ENCODE measurements at places on chromosomes 7 and 10.
A peak's percentile ranks its signal among the peaks of the same experiment; 100 is the strongest.

GRCh38 chr7:39606352-39606751, 17.0 kb upstream of the RALA start:
- no peak for DNase-seq

DNA sequence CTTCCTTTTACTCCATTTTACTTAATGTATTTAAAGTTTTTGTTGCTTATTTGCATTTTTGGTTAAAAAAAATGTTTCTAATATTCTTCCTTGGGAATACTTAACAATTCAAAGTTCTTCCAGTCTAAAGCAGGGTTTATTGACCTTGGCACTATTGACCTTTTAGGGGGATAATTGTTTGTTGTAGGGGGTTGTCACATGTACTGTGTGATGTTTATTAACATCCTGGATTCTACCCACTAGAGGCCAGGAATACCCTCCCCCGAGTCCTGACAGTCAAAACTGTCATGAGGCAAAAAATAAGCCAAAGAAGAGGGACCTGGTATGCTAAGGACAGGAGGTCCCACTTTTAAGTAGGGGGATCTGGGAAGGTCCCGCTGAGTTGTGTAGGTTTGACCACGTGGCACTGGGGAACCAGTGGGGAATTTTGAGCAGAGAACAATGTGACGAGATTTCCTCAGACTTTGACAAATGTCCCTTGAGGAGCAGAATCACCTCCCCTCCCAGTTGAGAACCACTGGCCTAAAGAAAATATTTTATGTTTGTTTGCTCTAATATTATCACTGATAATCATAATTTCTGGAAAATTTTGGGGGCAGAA, 178.3 kb upstream of the PRR15 start:
- DNase-seq, result no peak

DNA sequence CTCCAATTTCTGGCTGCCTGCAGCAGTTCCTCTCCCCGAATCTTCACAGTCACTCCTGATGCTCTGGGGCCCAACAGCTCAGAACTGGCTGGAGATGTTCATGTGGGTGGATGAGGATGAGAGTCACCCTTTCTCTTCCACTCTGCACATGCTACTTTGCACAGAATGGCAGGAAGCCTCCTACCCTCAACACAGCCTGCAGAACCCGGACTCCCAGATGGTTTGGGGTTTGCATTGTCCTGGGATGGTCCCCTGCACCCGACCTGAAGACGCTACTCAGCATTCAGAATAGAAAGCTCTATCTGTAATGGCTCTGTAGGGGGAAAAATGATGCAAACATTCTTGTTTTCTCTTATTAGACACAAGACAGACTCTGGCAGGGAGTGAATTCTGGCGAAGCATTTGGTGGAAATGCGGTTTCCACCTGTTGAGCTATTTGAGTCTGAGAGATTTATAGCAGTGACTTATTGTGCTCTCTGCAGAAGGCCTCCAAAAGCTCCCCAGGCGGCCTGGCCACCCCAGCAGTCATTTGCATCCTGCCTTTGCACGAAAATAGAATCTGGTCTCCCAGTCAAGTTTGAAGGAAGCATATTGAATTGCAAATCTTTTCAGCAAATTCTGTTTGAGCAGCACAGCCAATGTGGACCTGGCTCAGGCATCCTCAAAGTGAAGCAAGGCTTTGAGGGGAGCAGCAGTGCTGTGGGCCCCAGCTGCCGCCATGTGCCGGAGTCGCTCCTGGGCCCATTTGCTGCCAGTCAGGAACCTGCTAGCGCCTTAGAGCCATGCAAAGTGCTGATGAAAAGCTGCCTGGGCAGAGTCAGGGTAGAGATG, 309.3 kb downstream of the TCERG1L start:
- DNase-seq, result peak; percentile 36

DNA sequence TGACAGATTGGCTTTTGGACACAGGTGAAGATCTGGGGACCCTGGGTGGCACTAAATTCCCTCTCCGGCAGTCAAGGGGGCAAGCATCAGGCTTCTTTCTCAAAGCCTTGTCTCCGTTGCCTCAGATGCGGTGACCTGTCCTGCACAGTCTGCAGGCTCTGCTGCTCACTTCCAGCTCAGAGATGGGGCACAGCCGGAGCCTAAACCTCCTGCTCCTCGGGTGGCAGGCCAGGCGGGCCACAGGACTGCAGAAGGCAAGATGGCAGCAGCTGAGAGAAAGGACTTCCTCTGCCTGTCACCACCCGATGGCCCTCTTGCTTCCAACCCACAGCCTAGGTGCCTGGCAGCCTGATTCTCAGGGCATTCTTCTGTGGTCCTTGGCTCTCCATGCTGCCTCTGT, 44.4 kb downstream of the ZC3HC1 start:
- no peak for DNase-seq

DNA sequence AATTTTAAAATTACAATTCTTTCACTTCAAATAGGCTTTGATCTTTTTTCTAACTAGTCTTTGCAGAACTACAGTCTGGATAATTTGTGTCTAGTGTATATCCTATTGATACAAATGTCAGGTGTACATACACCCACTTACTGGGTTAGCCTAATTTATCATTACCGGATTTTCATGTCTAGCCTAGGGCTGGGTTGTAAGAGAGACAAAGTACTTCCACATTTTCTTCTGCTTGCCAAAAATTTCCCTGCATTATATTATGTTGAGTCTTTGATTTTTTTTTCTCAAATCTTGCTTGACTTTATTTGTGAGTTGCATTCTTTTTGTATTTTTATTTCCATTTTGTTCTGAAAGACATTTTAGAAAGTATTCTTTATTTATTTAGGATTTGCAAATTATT, 284.8 kb upstream of the FZD8 start:
- DNase-seq, result no peak

- DNase-seq, result no peak
Measured at GRCh38 chr7:29858191-29858951, 52.1 kb downstream of the WIPF3 start.

- no peak for DNase-seq
Measured at GRCh38 chr7:80748363-80749042, 110.1 kb downstream of the CD36 start.

DNA sequence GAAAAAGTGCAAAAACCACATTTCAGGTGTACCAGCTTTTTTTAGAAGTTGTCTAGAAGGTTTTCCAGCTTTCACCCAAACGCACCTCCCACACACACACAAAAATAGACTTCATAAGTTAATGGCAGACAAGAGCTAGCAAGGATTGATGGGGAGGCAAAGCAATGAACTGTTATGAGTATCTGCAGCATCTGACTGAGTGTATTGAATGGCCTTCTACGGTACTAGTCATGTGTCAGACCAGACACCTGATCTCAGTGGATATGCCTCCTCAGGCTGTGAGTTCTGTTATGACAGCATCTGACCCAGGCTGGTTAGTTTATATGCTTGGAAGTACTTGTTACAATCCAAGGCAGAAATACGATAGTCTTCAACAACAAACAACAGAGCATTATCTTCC, 406.1 kb upstream of the AUTS2 start:
- DNase-seq, result no peak
